ENCODE measurements at places on chromosomes 3 and 15.

- DNase-seq: no peak
Measured at GRCh38 chr15:39643727-39644126, 62.8 kb downstream of the THBS1 start.

DNA sequence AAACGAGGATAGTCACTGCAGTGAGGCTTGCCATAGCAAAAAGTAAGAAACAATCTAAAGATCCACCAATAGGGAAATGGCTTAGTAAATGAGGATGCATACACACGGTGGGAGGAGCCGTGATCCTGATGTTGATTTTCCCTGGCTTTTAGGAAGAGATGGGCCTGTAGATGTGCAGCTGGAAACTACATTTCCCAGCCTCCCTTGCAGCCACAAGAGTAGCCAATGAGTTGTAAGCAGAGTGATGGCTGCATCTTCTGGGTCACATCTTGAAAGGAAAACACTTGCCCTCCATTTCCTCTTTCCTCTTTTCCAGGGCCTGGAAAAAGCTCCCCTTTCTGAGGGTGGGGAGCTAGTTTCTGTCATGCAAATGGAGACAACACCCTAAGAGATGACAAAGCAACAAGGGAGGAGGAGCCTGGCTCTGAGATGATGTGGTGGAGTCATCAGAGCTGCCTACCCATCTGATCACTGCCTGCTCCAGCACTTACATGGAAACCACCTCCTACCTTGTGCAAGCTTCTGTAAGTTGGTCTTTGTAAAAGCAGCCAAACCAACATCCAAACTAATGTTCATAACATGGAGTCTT is 139.1 kb downstream of the TLE3 start:
- DNase-seq: no peak

- DNase-seq: no peak
Measured at GRCh38 chr15:60373745-60374144, 24.0 kb downstream of the ANXA2 start.

DNA sequence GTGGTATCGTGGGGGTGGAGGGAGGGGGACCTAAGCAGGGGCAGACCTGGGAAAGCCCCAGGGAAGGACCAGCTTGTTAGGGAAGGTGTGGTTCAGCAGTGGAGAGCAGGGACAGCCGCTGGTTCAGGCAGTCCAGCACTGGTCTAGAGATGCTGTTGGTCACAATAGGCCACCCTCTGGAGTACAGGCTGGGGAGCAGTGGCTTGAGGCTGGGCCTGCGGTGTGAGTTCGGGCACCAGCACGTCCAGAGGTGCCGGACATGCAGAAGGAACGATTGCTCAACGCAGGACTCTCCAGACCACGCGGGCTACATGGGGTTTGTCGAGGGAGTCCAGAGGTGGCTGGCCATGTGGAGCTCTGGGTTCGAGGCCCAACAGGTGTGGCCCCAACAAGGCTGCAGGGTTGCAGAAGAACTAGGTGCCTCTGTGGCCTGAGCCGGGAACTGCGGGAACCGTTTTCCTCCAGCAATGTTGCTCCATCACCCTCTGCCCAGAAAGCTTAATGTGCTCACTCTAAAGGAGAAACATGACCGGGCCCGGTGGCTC is 143.9 kb downstream of the APBA2 start:
- DNase-seq: no peak

- DNase-seq: no peak
Measured at GRCh38 chr3:37726525-37727290, 135.0 kb upstream of the CTDSPL start.

GRCh38 chr3:173932624-173933023 is 535.1 kb downstream of the NLGN1 start:
- DNase-seq: no peak

DNA sequence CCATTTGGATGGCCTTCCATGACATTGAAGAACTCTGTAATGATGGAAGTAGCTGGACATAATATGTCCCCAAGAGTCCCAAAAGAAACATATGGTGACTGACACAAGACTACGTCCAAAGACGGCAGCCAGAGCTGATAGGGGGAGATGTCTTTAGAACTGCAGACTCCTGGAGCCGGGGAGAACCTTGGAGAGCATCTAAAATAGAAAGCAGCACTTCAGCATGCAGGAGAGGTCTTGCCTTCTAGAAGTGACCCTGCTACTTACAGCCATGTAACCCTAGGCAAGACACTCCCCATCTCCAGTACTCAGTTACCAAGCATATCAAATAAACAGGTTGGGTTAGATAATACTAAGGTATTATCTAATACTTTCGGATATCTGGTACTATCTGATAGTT is 143.8 kb upstream of the BCL6 start:
- no peak for DNase-seq

DNA sequence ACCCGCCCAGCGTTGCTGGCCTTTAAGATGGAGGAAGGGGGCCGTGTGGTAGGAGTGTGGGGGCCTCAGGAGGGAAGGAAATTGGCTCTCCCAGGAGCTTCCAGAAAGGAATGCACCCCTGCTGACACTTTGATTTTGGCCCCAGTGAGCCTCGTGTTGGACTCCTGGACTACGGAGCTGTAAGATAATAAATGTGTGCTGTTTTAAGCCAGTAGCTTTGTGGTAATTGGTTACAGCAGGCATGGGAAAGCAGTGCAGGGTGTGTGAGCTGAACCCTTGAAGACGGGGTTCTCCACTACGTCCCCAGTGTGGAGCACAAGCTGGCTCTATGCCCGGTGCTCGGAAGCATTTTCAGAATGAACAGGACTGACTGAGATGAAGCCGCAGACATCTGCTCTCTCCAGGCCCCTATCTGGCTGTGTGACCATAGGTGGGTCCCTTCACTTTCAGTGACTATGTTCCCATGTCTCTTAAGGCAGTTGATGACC is 22.9 kb upstream of the CGNL1 start:
- no peak for DNase-seq

DNA sequence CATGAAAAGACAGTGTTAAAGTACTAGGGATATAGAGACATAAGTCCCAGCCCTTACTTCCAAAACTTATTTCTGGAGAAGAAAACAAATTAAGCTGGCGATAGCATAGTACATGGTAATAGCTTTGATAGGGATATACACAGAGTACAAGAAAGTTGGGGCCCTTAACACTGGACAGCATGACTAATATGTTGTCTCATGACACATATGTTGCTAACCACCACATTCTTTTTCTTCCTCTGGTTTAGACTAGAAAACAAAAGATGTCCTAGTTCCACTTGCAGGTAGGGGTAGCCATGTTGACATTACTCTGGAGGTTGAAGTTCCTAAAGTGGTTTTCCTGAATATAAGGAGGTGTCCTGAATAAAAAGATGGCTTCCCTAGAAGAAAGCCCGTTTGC is 75.3 kb downstream of the RFX7 start:
- no peak for DNase-seq

DNA sequence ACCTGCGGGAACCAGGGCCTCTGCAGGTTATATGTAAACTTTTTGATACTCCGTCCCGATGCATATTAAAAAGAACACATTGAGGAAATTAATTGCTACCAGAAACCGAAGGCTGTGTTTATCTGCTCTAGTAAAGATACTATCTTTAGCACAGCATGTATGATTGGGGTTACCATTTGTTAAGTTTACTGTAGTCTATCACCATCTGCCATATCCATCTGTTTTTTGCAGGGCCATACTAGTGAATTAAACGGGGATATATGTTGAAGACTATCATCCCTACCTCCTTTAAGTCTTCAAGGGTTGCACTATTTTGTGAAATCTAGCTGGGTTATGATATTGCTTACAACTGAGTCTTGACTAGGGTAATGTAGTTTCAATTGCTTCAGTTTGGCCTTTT is 597.0 kb downstream of the SQOR start:
- DNase-seq: no peak

- DNase-seq: no peak
Measured at GRCh38 chr3:24012589-24013269, 67.6 kb downstream of the NR1D2 start.

DNA sequence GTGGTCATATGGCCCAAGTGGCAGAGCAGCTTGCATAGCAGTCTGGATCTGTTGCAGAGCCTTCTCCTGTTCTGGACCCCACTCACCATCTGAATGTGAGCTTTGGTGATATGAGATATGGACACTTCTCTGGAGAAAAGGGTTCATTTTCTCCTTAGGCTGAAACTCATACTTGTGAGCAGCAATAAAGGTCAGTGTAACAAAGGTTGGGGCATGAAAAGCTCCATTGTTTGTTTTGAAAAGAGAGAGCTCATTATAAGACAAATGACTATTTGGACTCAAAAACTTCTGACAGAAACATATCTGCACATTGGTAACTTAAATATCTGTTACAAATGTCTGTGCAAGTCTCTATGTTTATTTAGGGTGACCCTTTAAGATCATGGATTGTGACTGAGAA is 517.3 kb downstream of the MFSD1 start:
- no peak for DNase-seq

GRCh38 chr3:121529308-121529707 is 16.5 kb downstream of the POLQ start:
- DNase-seq: no peak

- no peak for DNase-seq
Measured at GRCh38 chr15:65818927-65819562, 27.0 kb upstream of the DENND4A start.

GRCh38 chr3:126170073-126170777 is 10.2 kb downstream of the ALDH1L1 start:
- no peak for DNase-seq
